Ovary (tissue), 10 donors: ENCODE measurements at places on chromosomes 12 and 14. TPM values are rescaled to one million over a fixed set of nuclear protein-coding genes. Genes with fewer than 3 reads are reported as not detected.

The ORAI1 gene
- 4.5 TPM for total RNA-seq

The TAS2R9 gene
- total RNA-seq: not detected

The ZNF385A gene
- 8.3 TPM for total RNA-seq

The ACOT6 gene
- total RNA-seq: not detected

The TMEM119 gene
- total RNA-seq: 0.72 TPM

The ISCU gene
- total RNA-seq: 154 TPM

The SELPLG gene
- 1.1 TPM for total RNA-seq

The TMEM229B gene
- total RNA-seq: 2.6 TPM

The VWF gene
- 159 TPM for total RNA-seq

The OR9K2 gene
- total RNA-seq: not detected

The TAS2R19 gene
- 3.3 TPM for total RNA-seq

The TAS2R42 gene
- total RNA-seq: not detected

The SLC38A4 gene
- total RNA-seq: 0.28 TPM

The TAS2R43 gene
- total RNA-seq: 6.9 TPM

The SLC2A14 gene
- 4.4 TPM for total RNA-seq

The NKX2-1 gene
- not detected for total RNA-seq

The AP1G2 gene
- total RNA-seq: 106 TPM

The MYO1A gene
- total RNA-seq: 0.23 TPM

The NGB gene
- 0.11 TPM for total RNA-seq

The PZP gene
- total RNA-seq: 0.11 TPM

The OTX2 gene
- total RNA-seq: not detected

The HOXC4 gene
- 6.1 TPM for total RNA-seq

The KRT82 gene
- not detected for total RNA-seq

The TEX52 gene
- total RNA-seq: not detected

The KLRC1 gene
- total RNA-seq: 0.30 TPM

The MMP19 gene
- 3.6 TPM for total RNA-seq

The LRP6 gene
- total RNA-seq: 46.2 TPM

The CCDC197 gene
- total RNA-seq: not detected

The KRT79 gene
- not detected for total RNA-seq

The POC1B gene
- 13.6 TPM for total RNA-seq
